Motor neuron (in vitro differentiated cells): ENCODE measurements at places on chromosomes 3 and 15.

DNA sequence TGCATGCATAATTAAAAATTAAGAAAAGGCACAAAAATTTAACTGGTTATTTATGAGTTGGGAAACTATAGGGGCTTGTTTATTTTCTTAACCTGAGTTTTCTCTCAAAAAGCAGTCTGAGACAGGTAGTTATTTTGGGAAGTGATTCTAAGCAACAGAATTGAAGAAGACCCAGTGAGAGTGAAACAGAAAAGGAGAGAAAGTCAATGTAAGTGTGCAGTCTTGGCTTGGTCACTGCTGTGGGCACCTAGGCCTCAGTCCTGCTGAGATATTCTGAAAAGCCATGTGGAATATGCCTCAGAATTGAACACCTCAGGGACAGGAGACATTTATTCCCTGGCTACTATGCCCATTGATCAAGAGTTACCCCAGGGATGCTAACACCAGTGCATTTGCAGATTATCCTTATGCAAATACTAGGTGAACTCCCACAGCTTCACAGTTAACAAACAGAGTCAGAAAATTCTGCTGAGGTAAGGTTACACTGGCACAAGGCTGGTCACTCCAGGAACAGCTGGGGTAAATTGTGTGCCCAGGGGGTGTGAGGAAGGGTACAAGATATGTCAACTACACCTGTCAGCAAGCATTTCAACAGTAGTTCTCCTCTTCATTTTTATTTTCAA, 222.7 kb downstream of the EFHB start:
- no peak for ATAC-seq

- no peak for ATAC-seq
These were observed 459.0 kb upstream of the DPH6 start for GRCh38 chr15:36004891-36005490.

GRCh38 chr3:65811086-65811761, 227.5 kb downstream of the MAGI1 start:
- ATAC-seq, result no peak

GRCh38 chr3:12620729-12621128, 43.2 kb downstream of the RAF1 start:
- no peak for ATAC-seq

- ATAC-seq, result peak; percentile 89
These were observed 336.1 kb downstream of the FOXP1 start for GRCh38 chr3:71247221-71247957.

DNA sequence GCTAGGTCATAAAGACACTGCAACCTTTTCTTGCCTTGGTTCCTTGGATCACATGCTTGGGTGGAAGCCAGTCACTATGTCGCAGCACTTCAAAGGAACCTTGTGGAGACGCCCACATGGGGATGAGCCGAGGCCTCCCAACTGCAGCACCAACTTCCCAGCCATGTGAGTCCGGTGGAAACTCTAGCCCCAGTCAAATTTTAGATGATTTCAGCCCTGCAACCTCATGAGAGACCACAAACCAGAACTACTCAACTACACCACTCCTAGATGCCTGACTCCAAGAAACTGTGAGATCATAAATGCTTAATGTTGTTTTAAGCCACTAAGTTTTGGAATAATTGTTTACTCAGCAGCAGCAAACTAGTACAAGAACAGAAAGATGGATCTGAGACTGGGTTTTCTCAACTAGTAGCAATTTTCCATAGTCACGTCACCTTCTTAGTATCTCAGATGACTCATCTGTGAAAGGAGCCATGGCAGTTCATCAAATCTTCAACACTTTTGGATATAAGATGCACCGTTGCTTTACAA, 86.5 kb downstream of the MB21D2 start:
- no peak for ATAC-seq

DNA sequence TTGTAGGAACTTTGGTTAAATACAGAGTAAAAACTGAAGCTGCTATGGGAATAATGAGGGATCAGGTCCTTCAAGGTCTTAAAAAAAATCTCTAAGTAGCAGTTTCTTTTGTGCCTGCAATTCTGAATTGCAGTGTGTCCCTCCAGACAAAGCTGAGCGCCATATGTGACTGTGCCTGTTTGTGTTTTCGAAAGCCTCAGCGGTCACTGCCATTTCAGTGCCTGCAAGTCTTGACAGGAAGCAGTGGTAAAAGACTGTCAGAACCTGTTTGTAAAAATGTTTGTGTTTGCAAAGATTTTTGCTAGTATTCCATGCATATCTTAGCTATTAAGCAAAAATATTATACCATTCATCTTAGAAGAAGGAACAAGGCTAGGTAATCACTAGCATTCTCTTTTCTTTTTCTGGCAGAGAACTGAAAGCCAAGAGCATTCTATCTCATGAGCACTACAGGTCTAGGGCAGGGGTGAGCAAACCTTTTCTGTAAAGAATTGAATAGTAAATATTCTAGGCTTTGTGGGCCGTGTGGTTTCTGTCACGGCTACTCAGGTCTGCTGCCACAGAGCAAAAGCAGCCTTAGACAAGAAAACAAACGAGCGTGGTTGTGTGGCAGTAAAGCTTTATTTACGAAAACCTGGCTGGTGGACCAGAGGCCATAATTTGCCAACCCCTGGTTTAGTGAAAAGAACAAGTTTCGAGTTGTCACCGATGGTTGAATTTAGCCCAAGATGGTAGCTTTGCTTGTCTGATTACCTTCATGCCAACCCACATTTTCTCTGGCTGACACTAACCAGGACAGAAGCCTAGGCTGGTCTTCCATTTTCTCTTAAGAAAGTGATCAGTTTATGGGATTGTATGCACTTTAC, 134.4 kb downstream of the CACNA1D start:
- ATAC-seq, result peak; percentile 55

DNA sequence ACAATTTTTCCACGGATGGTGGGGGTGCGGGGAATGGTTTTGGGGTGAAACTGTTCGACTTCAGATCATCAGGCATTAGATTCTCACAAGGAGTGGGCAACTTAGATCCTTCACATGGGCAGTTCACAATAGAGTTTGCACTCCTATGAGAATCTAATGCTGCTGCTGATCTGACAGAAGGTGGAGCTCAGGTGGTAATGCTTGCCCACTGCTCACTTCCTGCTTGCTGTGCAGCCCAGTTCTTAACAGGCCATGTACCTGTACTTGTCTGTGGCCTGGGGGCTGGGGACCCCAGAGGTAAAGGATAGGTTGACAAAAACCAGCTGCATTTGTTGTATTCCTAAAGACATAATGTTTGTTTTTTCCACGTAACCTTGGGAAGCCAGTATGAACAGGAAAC, 16.0 kb downstream of the DZIP3 start:
- no peak for ATAC-seq

DNA sequence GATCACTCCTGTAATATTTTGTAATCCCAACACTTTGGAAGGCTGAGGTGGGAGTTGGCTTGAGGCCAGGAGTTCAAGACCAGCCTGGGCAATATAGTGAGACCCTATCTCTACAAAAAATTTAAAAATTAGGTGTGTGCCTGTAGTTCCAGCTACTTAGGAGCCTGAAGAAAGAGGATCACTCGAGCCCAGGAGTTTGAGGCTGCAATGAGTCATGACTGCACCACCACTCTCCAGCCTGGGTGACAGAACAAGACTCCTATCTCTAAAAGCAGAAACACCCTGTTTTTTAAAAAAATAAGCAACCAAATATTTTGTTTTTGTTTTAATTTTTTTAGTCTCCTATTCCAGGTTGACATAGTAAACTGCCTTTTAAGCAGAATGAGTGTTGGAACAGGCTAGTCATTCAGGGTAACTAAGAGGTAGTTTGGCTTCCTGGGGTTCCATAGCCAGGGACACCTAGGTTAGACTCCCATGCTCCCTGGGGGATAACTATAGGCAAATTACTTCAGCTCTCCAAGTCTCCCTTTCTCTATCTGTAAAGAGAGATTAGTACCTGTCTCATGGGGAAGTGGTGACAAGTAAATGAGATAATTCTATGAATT, 114.6 kb upstream of the C15orf61 start:
- ATAC-seq, result no peak

- ATAC-seq, result no peak
These were observed 8.2 kb downstream of the RCN2 start for GRCh38 chr15:76939715-76940114.

DNA sequence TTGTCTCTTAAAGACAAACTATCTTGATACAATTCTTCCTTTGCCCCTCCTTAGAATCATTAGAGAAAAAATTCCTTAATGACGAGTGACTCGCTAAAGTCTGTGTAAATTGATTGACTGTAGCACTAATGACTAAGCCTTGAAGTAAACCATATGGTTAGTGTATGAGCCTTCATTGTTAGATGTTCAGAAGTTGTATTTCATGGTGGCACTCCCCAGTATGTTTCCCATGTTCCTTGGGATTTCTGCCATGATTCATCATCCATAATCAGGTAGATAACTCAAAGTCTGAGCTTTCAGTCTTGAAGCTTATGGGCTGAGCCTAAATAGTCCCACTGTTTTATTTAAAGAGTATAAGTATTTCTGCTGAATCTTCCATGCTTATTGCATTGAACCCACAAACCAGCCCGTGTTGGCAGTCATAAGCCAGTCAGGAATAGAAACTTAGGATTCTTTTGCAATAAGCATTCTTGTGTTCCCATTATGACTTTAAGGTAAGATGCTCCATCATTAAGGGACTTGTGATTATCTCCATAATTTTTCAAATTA, 371.2 kb upstream of the RARB start:
- no peak for ATAC-seq

DNA sequence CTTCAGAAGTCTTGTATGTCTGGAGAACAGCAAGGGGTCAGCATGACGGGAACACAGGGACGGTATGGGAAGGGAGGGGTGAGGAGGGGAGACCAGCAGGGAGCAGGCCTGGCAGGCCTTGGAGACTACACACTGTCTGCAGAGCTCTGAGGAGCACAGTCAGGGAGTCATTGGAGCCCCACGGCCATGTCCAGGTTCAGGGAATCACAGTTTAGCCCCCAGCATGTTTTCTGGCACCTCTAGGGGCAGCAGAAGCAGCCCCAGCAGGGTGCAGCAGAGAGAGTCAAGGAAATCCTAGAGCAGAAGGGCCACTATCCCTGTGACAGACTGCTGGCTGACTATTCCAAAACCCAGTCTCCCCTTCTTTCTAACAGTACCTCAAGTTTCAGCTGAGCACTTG, 3.2 kb downstream of the LAMP3 start:
- peak; percentile 19 for ATAC-seq

DNA sequence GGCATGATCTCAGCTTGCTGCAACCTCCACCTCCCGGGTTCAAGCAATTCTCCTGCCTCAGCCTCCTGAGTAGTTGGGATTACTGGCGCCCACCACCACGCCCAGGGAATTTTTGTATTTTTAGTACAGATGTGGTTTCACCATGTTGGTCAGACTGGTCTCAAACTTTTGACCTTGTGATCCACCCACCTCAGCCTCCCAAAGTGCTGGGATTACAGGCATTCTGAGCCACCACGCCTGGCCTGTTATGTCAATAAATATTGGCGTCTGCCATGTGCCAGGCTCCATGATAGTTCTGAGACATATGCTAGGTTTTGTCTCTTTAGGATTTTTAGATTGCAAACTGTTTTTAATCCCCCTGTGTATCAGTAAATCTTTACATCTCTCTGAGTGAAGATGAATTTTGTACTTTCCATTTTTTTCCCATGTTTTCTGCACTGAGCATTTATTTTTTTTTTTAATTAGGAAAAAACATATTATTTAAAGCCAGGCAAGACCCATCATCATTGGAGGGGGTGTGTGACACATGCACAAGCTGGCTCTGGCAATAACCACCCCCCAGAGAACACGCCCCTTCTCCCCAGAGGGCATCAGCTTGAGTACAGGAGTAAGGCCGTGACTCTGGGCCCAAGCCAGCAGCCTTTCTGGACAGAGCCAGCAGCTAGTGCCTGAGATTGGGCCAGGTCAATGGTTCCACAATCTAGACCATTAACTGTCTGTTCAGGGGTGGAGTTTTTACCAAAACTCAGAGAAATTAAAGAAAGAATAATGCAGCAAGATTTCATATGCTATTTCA, 51.0 kb upstream of the ATP1B3 start:
- no peak for ATAC-seq

GRCh38 chr3:134211797-134212196, 38.9 kb downstream of the RYK start:
- ATAC-seq, result peak; percentile 56

DNA sequence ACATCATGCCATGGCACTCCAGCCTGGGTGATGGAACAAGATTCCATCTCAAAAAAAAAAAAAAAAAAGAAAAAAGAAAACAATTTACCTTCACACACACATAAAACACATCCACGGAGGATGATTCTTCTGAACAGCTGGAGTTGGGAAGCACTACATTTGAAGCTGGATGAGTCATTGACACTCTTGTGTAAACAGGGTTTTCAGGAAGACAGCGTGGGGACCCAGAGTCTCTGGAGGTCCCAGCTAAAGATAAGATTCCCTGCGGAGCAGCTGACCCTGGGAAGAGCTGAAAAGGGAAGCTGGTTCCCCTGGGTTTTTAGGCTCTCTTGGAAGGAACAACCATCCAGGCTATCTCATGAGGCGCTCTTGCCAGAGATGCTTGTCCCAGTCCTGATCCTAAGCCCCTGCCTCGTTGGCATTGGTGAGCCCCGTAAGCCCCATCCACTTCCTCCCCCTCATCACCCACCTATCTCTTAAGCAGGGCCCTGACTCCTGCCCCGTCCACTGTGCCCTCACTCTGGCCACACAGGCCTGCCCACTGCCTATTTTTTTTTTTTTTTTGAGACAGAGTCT, 32.0 kb upstream of the FURIN start:
- peak; percentile 46 for ATAC-seq

- no peak for ATAC-seq
These were observed 7.1 kb downstream of the DHX36 start for GRCh38 chr3:154316974-154317767.

DNA sequence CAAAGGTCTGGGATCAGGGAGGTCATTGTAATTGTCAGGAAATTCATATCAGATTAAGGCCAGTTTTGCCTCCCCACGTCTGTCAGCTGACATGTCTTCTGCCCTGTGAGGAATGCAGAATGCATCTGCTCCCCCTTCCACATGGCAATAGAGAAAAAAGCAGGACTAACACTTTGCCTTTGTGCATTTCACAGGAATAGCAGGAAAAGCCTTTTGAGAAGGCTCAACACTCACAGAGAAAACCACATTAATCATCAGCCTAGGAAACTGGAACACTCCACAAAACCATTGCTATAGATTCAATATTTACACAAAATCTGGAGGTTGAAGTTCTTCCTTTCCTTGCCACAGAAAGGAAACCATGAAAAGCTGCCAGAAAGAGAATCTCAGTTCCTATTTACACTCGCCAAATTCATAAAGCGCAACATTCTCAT, 165.2 kb upstream of the HES1 start:
- ATAC-seq, result no peak

GRCh38 chr3:123188058-123188457, 13.7 kb upstream of the SEC22A start:
- no peak for ATAC-seq

- ATAC-seq, result no peak
These were observed 269.8 kb downstream of the NTRK3 start for GRCh38 chr15:87986776-87987175.
